Esophagus muscularis mucosa (tissue), 4 donors: ENCODE measurements at places on chromosomes 11 and 22. TPM values are rescaled to one million over a fixed set of nuclear protein-coding genes. Genes with fewer than 3 reads are reported as not detected.
A peak's percentile ranks its signal among the peaks of the same experiment; 100 is the strongest.

Gene FAT3
- total RNA-seq = 6.5 TPM

Gene SMIM35
- total RNA-seq = not detected

Gene PMM1
- total RNA-seq = 37.8 TPM

- no peak overlapping the region for H3K4me3 ChIP-seq
- H3K4me1 ChIP-seq = no peaks in the 10 kb centered on the region
- no peaks in the 10 kb centered on the region for H3K27me3 ChIP-seq
- DNase-seq = no peak
These were observed 408.3 kb upstream of the CADM1 start for GRCh38 chr11:115912484-115912945.

- DNase-seq = no peak
- H3K4me3 ChIP-seq = no peak overlapping the region
- no peaks in the 10 kb centered on the region for H3K27me3 ChIP-seq
- H3K36me3 ChIP-seq = no peaks in the 10 kb centered on the region
These were observed 16.7 kb upstream of the SYT12 start for GRCh38 chr11:67006029-67006884.

- no peak overlapping the region for H3K4me3 ChIP-seq
- peak overlapping the region; percentile 81 for H3K27ac ChIP-seq
- H3K27me3 ChIP-seq = peaks cover 18% of the 10 kb centered on the region
- peaks cover 57% of the 10 kb centered on the region for H3K4me1 ChIP-seq
- no peak for DNase-seq
These were observed 1.2 kb downstream of the GAL3ST3 start for GRCh38 chr11:66047541-66048365.

DNA sequence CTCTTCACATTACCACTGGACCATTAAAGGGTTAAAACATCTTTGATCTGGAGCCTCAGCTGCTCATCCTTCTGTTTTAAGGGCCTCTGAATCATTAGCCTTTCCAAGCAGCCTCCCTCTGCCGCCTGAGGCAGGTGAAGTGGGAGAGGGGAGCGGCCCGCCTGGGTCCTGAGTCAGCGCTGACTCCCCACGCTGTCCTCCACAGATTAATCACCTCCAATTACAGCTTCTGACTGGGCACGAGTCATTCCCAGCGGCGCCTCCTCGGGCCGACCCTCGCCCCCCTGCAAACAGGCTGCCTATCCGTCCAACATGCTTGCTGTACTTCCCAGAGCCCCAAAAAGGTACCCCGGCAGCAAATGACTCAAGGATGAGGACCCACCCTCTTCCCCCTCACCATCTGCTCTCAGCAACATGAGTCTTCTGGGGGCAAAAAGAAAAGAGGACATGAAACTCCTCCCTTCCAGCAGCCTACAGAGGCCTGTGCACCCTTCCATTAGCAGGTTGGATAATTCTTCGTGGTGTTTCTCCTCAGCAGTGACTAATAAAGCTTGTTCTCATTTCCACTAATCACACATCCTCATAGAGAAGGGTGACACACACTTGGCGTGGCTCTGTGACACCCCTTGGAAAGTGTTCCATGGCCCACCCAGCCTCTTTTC is 44.3 kb upstream of the JAM3 start:
- no peaks in the 10 kb centered on the region for H3K4me1 ChIP-seq
- H3K4me3 ChIP-seq = no peak overlapping the region
- H3K27me3 ChIP-seq = no peaks in the 10 kb centered on the region

DNA sequence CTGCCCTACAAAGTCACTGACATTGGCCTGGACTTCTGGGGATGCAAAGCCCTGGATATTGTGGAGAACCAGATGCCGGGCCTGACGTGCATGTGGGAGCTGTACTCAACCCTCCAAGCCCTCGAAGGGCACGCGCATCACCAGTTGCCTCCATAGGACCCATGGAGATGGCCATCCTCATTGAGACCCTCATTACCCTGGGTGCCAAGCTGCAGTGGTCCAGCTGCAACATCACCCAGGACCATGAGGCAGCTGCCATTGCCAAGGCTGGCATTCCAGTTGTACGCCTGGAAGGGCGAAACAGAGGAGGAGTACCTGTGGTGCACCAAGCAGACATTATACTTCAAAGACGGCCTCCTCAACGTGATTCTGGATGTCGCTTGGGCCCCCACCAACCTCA is 1.9 kb downstream of the CCDC83 start:
- H3K27ac ChIP-seq = no peak overlapping the region
- no peak for DNase-seq
- peaks cover 8% of the 10 kb centered on the region for H3K4me1 ChIP-seq
- no peaks in the 10 kb centered on the region for H3K36me3 ChIP-seq
- no peaks in the 10 kb centered on the region for H3K27me3 ChIP-seq
- no peak overlapping the region for H3K4me3 ChIP-seq

DNA sequence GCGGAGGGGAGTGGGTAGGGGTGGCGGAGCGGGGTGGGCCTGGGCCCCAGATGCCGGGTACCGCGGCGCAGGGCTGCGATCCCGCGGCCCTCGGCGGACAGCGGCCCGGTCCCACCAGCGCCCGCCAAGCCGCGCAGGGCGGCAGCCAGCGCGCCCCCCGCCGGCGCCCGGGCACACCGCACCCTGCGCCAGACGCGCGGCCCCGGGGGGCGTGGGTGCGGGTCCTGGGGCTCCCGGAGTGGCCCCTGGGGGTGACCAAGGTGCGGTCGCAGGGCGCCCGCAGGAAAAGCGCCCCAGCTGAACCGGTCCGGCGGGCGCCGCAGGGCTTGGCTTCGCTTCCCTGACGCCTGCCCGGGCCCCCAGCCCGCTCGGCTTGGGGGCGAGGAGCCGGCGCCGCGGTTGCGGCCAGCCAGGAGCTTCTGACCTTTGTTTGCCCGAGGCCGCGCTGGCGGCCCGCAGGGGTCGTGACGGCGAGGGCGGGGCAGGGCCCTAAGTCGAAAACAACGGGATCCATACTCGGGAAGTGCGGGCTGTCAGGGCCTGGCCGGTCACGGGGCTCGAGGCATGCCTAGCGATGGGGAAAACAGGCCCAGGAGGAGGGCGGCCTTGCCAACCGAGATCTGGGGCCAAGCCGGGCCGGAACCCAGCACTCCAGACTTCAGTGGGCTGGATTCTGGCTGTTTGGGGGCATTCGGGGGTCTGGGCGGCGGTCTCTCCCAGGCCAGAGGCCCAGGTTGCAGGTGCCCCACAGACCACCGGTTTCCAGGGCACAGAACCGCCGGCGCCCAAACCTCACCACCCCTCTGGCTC is 581 bp upstream of the AP5B1 start:
- peaks cover 46% of the 10 kb centered on the region for H3K4me1 ChIP-seq
- peaks cover 4% of the 10 kb centered on the region for H3K27me3 ChIP-seq
- H3K27ac ChIP-seq = peak overlapping the region; percentile 82
- DNase-seq = no peak
